ENCODE measurements at places on chromosomes 2 and 18.

GRCh38 chr2:60837123-60837522 is 44.3 kb upstream of the REL start:
- peak; percentile 80 for DNase-seq

DNA sequence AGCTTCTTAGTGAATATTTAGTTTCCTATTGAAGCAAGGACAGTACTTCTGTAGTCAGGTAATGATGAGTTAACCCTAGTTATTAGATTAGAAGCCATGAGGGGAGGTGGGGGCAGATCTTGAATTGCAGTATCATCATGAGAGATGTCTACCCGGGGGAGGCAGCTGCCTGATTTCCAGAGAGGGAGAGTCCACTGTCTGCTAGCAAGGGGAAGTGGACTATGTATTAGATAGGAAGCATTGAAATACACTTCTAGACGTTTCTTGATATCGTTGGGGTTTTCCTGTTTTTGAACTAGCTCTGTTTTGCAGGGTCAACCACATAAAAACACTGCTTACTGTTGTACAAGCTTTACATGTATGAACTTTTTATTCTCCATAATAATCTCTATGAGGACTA is 38.8 kb downstream of the APLF start:
- no peak for DNase-seq

GRCh38 chr2:202700075-202700901 is 65.5 kb downstream of the FAM117B start:
- DNase-seq, result no peak

- DNase-seq, result no peak
Measured at GRCh38 chr2:195592105-195592504, 64.9 kb upstream of the SLC39A10 start.

DNA sequence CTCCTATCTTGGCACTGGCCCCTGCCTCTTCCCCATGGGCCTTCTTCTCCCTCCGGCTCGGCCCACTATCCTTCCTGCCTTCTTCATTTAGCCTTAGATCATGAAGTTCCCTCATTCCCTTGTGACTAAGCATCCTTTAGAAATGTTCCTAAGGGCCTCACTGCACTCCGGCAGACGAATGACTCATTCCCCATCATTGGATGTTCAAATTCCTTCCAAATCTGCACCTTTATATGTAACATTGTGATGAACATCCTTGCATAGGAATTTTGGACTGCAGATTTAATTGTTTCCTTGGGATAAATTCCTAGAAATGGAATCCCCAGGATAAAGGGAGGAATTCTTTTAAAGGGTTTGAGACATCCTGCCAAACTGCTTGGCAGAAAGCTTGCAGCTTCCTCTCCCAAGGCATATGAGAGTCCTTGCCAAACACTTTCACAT is 19.0 kb downstream of the CRACDL start:
- DNase-seq, result no peak

- DNase-seq, result no peak
Measured at GRCh38 chr2:46383113-46383395, 85.8 kb downstream of the EPAS1 start.

GRCh38 chr2:32416519-32416918 is 59.7 kb downstream of the BIRC6 start:
- DNase-seq, result no peak
